Uterus (tissue), 4 donors: ENCODE measurements at places on chromosomes 3 and 15.

DNA sequence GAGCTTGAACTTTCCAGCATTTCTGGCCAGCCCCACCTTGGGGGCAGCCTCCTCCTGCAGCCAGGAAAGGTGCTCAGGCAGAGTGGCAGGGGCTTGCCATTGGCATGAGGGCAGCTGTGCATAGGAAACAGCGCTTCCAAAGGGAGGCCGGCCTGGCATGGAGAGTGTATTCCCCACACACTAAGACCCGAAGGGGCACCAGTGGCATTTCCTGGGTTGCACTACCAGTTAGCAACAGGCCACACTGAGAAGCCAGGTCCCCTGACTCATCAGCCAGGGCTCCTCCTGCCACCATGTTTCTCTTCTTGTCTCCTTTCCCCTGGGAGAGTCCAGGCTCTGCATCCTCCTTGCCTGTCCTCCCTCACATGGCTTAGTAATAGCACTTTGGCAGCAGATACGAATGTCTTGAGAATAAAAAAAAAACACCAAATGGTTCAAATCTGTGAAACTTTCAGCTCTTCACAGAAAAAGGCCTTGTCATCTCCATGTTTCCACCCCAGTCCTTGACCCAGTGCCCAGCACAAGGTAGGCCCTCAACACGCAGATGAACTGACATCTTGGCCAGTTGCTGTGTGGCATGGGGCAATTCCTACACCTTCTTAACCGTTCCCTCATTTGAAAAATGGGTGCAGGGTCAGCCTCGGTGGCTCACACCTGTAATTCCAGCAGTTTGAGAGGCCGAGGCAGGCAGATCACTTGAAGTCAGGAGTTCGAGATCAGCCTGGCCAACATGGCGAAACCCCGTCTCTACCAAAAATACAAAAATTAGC lies 180.4 kb downstream of the SMAD6 start:
- DNase-seq = peak; percentile 38

- no peak for DNase-seq
Measured at GRCh38 chr15:59053482-59053881, 51.5 kb upstream of the CCNB2 start.

DNA sequence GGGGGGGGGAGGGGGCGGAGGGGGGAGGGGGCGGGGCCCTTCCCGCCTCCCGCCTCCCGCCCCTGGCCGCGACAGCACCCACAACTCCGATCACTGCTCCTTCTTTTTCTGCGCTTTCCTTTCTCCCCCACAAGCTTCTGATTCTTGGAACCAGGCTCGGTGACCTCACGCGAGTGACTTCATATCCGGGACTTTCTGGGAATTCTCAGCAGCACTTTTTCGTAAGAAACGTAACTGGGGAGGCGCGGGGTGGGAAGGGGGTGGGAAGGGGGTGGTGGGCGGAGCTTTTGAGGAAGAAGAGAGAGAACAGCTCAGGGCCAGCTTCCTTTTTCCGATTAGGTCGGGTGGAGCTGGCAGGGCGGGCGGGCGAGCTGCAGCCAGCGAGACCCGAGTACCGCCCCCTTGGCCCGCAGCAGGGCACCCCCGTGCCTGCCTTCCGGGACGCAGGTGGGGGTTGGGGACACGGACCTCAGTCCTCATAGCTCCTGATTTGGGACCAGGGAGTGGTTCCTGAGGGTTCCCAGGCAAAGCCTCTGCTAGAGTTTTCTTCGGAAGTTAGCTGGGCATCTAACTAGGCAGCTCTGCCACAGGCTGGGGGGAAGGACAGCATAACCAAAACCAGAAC lies 14.6 kb downstream of the XIRP1 start:
- DNase-seq = peak; percentile 93

DNA sequence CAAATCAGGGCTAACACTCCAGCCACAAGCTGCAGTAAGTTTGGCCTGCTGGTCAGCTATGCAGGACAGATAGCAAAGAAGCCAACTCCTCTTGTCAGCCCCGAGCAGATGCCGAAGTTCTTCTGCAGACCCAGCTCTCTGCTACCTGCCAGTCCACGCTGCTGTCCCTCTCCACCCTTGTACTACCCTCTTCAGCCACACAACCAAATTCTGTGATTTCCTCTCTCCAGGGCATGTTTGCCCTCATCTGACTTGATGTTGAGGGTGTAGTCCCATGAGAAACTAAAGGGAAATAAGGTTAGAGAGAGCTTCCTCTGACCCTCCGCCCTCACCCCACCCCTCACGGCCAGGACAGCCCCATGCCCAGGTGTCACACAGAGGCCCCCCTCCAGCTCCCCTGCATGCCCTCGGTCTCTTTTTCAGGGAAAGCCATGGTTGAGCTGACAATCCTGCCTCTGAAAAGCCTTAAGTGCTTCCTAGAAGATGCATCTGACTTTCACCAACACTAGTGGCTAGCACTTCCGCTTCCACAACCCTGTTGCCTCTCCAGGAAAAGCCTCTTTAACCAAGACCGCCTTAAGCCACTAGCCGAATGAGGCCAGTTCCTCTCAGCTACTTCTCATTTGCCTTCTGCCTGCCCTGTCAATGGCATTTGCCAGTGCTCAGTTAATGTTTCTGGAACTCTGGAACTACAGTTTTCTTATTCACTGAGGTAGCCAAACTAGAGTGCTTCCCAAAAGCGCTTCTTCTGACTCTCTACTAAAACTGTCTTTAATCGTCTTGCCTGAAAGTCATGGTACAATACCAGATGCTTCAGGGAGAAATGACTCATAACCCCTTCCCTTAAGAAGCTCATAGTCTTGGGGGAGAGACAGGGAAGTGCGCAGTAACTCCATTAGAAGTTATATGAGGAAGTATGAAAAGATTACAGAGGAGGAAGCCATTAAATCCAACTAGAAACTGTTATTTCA lies 300.4 kb upstream of the STT3B start:
- no peak for DNase-seq

DNA sequence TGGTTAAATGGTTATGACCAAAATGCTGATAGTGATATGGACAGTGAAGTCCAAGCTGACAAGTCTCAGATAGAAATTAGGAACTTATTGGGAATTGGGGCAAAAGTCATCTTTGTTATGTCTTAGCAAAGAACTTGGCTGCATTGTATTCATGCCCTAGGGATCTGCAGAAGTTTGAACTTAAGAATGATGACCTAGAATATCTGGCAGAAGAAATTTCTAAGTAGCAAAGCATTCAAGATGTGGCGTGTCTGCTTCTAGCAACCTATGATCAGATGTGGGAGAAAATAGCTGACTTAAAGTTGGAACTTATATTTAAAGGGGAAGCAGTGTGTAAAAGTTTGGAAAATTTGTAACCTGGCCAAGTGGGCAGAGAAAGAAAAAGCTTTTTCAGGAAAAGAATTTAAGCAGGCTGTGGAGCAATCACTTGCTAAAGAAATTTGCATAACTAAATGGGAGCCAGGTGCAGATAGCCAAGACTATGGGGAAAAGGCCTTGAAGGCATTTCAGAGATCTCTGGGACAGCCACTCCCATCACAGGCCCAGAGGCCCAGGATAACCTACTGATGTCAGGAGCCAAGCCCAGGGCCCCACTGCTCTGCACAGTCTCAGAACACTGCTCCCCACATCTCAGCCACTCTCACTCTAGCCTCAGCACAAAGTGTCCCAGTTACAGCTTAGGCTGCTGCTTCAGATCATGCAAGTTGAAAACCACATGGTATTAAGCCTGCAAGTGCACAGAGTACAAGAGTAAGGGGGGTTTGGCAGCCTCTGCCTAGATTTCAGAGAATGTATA lies 147.8 kb upstream of the TGFBR2 start:
- no peak for DNase-seq

- peak; percentile 64 for DNase-seq
Measured at GRCh38 chr15:40506964-40507571, 36.3 kb downstream of the CHST14 start.

GRCh38 chr3:156017352-156018030 lies 102.9 kb upstream of the KCNAB1 start:
- DNase-seq = no peak

DNA sequence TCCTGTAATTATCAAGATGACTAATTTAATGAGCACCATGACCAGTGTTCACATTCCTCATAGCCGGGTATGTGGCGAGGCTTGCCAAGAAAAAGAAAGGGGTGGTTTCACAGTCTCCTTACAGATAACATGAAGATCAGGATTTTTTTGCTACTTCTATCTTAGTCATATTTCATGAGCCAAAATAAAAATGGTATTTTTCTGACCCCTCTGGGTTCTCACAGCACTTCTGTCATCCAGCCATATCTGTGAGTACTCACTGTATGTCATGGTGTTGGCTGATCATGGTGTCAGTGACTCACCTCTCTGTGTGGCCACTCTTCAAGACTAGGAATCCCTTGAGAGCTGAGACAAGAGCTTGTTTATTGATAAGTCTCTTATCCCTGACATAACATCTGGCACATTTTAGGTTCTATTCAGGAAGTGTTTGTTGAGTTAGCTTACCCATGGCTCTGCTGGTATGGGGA lies 130.5 kb upstream of the LMCD1 start:
- DNase-seq = no peak

- DNase-seq = no peak
Measured at GRCh38 chr3:100710261-100710968, 1.1 kb downstream of the TFG start.

DNA sequence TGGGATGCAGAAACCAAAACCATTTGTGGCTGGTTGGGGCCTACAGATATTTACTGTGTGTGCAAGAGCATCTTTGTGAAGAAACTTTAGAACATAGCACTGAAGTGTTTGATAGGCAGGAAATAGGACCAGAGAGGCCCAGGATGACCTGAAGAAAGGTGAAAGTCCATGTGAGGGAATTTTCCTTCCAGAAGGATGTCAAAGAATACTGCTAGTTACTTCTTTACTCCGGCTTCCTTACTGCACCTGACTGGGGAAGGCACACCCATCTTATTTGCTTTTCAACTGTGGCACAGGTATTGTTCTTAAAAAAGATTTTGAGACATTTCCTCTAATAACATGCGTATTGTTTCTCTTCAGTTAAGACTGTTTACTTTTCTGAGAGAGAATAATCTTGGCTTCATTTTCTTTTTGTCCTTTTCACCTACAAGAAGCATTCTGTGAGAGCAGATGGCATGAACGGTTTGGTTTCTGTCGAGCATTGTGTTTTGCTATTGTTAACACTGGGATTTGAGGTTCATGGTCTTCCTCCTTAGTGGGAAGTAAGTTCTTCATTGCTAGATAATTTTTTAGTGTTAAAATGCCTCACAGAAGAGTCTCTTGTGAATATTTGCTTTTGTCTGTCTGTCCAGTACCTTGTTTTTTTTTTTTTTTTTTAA lies 71.5 kb downstream of the SLCO3A1 start:
- no peak for DNase-seq

GRCh38 chr3:15513116-15513515 lies 8.4 kb downstream of the COLQ start:
- no peak for DNase-seq

- DNase-seq = no peak
Measured at GRCh38 chr3:58039601-58040000, 31.4 kb downstream of the FLNB start.

DNA sequence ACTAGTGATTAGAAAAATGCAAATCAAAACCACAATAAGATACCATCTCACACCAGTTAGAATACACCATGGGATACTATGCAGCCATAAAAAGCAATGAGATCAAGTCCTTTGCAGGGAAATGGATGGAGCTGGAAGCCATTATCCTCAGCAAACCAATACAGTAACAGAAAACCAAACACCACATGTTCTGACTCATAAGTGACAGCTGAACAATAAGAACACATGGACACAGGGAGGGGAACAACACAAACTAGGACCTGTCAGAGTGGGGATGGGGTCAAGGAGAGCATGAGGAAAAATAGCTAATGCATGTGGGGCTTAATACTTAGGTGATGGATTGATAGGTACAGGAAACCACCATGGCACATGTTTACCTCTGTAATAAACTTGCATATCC lies 36.0 kb upstream of the CCNL1 start:
- no peak for DNase-seq
